NCI-H1092 (cell line): ENCODE measurements at places on chromosomes 6 and 20.

- DNase-seq = no peak
Observed at GRCh38 chr20:35200267-35200666, 26.2 kb upstream of the MMP24 start.

- peak; percentile 48 for DNase-seq
Observed at GRCh38 chr6:20954315-20954714, 420.1 kb downstream of the CDKAL1 start.

GRCh38 chr6:71886184-71887005 lies at the start of gene RIMS1:
RIMS1 (plus strand) TSS chr6:71886550; CDS start chr6:71887024, 474 bp downstream.
- DNase-seq = peak; percentile 16

DNA sequence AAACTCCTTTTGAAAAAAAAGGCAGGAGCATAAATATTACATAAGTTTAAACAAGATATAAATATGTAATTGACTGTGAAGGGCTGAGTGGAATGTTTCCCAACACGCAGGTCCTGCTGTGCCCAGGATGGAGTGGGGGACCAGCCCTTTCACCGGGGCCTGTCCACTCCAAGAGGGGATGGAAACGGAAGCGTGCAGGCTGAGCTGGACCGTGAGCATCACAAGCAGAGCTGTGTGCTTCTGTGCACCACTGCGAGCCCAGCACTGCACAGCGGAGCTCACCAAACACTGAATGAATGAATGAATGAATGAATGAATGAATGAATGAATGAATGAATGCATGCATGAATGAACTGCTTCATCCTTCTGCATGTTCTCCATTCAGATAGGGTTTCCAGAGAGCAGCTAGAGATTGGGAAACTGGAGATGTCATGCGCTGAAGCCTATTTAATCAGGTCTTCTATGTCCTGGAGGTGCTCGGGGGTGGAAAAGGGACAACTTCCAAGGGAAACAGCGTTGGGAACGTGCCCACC lies 157.7 kb downstream of the ANKRD60 start:
- DNase-seq = no peak

GRCh38 chr6:159778542-159779103 lies 10.8 kb downstream of the TCP1 start:
- DNase-seq = no peak

GRCh38 chr6:35967076-35967774 lies 46.3 kb upstream of the SRPK1 start:
- DNase-seq = no peak

GRCh38 chr6:54238396-54238795 lies 69.8 kb upstream of the TINAG start:
- DNase-seq = no peak

- DNase-seq = no peak
Observed at GRCh38 chr6:71414486-71414885, 125.9 kb downstream of the OGFRL1 start.

DNA sequence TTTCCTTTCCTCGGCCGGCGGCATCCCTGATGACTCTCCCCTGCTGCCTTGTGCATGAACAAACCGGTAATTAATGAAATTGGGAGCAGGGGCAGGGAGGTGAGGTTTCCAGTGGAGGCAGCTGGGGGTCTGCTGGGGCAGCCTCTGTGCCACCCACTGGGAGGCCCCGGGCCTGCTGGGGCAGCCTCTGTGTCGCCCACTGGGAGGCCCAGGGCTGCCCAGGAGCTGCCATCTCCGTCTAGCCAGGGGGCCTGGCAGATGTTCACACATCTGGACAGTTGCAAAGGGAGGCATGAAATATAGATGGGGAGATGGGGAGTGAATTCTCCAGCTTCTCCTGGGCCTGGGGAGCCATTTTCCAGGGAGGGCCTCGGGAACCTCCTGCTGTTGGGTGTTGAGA lies 33.8 kb downstream of the TOX2 start:
- DNase-seq = no peak

GRCh38 chr6:36724514-36725390 lies 27.1 kb downstream of the RAB44 start:
- peak; percentile 44 for DNase-seq

- no peak for DNase-seq
Observed at GRCh38 chr20:47221036-47221625, 135.4 kb downstream of the ZMYND8 start.

DNA sequence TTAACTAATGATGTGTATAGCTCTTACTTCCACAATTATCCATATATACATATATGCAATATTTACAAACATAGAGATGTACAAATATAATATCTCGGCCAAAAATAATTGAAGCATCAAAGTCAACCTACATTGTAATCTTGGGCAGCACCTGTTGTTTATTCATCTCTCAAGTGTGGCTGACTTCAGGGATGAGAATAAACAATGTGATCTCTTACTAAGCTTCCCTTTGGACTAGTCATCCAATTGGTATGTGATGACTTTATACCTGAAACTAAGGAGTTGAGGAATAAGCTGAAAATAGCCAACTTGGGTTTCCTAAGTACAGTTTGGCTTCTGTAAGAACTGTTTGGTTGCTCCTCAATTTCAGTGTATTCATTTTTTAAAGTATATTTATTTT lies 256.6 kb downstream of the KHDC1L start:
- DNase-seq = no peak

DNA sequence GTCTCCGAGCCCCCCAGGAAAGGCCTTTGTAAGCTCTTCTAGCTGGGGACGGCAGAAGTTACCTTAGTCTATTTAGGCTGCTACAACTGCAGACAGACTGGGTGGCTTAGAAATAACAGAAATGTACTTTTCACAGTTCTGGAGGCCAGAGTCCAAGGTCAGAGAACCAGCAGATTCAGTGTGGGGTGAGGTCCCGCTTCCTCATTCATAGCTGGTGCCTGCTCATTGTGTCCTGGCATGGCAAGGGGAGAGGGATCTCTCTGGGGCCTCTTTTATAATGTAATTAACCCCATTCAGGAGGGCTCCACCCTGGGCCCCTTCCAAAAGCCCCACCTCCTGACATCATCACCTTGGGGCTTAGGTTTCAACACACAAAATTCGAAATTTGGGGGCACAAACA lies 315.1 kb downstream of the CDH4 start:
- DNase-seq = no peak

DNA sequence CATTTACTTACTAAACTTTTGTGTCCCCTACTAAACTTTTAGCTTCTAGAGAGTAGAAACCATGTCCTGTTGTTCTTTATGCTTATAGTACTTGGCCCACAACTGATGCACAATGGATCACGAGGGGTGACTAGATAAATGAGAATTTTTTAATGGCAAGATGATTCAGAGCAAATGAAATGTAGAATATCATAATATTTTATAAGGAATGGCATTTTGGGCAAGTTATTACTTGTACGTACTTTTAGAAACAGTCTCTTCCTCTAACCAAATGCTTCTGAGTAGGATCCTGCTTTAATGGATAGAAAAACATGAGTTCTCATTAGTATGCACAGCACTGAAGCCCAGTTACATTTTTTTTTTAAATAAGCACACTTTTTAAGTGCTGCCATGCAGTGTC lies 336.3 kb downstream of the NRN1 start:
- DNase-seq = no peak

GRCh38 chr6:34598712-34599111 lies 42.6 kb upstream of the SPDEF start:
- DNase-seq = no peak
